ENCODE measurements at places on chromosomes 3 and 15.

DNA sequence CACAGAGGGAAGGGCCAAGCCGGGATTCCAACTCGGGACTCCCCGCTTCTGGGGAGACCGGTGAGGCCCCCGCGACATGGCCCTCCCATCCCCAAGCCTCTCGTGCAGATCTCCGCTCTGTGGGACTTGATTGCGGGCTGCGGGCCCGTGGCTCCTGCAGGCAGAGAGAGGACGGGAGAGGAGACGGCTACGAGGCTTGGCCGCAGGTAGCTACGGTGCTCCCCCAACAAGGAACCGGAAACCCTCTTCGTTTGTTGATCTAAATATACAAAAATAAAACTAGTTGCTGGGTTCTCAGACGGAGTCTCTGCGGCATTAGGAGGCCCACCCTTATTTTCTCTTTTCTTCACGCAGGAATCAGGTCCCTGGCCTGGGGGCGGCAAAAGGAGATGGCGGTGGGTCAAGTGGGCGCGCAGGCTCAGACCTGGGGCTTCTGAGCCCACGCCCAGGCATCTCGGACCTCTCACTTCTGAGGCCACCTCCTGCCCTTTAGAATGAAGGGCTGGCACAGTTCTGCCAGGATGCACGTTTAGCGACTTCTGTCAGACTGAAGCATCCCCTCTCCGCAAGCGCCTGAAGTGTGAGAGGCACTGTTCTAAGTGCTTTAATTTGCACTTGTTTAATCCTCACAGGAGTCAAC is 10.9 kb downstream of the GNB5 start:
- peak; percentile 30 for ATAC-seq

DNA sequence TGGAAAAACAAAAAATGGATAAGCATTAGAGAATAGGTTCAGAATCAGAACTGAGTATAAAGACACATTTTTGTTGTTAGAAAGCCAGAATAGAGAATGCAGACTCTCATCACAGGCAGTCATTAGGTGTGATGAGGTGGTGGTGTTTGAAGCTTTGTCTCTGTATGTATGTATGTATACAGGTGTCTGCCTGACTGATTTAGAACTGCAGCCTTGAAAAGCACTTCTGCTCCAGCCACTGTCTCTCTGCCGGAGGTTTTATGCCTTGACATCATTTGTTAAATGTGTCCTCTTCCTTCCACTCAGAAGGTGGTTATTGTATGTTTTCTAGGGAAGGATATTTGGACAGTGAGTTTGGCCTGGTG is 80.7 kb upstream of the ZBED2 start:
- ATAC-seq: no peak

- peak; percentile 90 for ATAC-seq
Measured at GRCh38 chr15:70892002-70892911, at the start of the genes LRRC49 and THAP10. Gene LRRC49, plus strand, starts transcription at chr15:70892826. Its CDS starts 69 bp downstream, at chr15:70892895. Gene THAP10, minus strand, starts transcription at chr15:70892433. Its CDS starts 161 bp downstream, at chr15:70892272.

DNA sequence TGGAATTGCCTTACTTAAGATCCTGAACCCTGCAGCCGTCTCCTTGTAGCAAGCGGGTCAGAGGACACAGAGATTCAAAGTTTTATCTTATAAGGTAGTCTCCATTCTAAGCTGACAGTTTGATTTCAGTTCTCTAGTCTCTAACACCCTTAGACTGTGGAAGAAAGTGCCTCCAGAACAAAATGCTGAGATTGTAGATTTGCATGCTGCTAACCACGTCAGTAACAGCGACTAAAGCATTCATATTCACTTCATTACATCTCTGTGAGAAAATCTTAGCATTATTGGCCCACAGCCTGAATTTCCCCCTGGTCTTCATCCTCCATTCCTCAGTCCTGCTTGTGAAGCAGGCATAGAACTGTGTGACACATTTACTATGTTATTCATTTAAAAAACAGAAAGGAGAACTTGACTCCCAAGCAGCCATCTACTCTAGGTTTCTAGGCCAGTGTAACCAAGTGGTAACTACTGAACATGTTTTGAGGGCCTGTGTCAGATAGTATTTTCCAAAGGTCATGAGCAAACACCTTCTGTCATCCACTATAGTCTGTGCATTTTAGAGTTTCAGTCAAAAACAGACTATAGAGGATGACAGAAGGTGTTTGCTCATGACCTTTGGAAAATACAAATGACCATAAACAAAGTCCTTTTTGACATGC is 27.4 kb downstream of the ARIH2 start:
- no peak for ATAC-seq

- peak; percentile 66 for ATAC-seq
Measured at GRCh38 chr3:19891740-19892139, 42.3 kb downstream of the EFHB start.

DNA sequence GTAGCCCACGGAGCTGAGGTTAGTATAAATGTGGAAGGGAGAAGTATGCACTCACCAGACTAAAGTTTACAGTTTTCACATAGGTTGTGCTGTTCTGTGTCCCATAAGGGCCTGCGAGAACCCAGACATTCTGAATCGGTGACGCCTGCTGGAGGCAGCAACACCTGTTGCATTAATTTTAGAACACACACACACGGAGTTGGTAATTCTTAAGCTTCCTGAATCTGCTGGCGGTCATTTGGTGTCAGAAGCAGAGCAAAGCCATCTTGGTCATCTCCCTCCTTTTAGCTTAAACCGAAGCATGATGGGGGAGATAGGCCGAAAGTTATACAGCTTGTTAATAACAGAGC is 41.1 kb upstream of the AP3B2 start:
- peak; percentile 49 for ATAC-seq

- ATAC-seq: no peak
Measured at GRCh38 chr15:61752001-61752400, 308.2 kb downstream of the VPS13C start.

DNA sequence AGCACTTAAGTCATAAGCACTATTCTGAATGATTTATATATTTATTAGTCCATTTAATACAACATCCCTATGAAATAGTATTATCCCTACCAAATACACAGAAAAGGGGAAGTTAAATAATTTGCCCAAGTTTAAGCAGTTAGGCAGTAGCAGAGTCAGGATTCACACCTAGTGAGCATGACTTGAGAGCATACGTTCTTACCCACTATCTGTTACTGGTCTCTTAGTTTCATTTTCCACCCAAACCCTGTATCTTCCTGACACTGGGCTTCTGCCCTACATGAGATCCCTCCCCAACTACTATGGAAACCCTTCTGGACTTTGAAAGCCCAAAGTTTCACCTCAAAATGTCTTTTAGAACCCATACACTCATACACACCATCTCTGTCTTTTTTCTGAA is 4.4 kb upstream of the ATOSA start:
- ATAC-seq: no peak

DNA sequence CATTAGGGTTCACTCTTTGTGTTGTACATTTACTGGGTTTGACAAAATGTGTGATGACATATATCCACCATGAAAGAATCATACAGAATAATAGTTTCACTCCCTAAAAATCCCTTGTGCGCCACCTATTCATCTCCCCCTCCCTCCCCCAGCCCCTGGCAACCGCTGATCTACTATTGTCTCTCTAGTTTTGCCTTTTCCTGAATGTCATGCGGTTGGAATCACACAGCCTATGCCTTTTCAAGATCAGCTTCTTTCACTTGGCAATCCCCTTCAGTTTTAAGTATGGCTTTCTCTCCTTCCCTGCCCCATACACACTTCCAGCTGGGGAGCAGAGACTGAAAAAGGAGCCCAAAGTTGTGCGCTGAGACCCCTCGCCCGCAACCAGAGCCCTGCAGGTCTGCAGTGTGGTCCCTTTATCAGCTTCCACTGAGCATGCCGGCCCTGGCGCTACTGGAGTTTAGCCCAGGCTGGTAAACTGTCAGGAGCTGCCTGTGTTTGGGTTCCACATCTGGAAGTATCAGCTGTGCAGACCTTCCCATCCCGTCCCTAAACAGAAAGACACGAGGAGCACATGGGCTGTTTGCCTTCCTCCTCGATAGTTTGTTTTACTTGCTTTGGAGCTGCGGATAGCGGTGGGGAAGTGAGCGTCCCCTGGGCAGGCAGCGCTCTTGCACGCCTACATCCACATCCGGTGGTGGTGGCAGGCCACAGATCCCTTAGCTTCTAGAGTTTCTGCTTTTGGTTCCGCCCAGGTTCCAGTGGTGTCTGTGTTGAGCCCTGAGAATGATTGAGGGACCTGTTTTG is 12.3 kb downstream of the BOC start:
- no peak for ATAC-seq

DNA sequence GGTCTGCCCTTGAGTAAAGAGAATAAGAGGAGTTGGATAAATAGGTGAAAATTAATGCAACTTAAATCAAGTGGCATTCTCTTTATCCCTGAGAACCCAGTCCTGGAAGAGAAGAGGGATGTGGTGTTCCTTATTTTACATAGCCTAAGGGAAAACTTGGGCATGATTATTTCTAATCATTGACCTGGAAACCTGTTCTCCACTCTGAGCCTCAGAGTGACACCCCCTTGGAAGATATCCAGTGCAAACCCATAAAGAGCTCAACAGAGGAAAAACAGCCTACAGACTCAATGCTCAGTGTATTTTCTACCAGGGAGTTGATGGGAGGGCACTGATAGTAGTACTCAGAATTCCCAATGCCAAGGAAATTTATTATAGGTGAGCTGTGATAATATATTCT is 22.0 kb downstream of the SLC15A2 start:
- no peak for ATAC-seq

DNA sequence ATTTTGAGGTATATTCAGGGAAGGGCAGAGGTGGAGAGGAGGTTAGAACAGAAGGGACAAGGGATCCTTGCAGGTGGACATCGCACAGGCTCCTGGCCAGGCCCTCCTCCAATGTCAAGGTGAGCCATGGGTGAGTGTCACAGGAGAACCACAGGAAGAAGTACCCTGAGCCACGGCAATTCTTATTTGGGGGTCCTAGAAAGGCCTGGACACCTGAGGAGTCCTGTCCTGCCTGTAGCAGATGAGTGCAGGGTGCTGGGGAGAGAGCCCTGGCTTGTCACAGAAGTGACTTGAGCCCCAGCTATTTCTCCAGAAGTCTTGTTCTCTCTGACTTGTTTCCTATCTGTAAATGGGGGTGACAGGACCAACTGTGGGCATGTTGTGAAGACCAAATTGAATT is 4.3 kb downstream of the SLC6A20 start:
- no peak for ATAC-seq

DNA sequence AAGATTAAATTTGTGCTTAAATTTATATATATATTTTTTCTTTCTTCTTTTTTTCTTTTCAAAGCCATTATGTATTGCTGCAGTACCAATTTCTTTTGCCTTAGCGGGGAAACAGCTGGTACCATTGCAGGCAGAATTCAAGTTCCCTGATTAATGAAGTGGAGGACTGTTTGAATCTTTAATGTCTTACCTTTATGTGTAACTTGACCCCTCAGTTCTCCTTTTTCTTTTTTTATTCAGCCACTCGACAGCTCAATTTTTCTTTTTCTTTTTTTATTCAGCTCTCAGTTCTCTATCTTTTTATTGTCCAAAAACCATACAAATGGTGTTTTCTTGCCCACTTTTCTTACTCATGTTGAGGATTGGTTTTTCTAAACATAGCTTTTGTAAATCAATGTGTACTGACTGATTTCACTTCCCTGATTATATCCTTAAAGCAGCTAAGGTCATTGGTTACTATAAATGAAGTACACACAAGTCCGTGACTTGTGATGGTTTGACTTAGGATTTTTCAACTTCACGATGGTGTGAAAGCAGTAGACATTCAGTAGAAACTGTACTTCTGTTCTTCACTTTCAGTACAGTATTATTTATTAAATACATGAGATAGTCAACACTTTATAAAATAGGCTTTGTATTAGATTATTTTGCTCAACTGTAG is 22.8 kb downstream of the ATP2C1 start:
- no peak for ATAC-seq

- ATAC-seq: peak; percentile 73
Measured at GRCh38 chr3:46297658-46298423, 55.6 kb downstream of the CCR3 start.

DNA sequence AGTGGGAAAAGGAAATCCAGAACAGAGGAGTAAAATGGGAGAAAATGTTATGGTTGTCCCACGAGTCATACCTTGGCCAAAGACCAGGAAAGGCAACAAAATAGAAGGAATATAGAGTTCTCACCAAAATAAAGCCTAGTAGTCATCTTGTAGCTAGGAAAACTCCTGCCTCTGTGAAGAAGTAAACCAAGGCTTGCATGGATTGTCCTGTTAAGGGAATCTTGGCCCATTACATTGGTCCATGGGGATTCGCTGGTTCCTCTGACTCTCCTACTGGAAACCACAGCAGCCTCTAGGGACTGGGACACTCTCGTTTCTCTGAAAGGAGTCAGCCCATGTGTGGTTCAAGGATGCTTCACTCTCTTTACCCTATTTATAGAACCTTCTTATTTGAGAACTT is 62.9 kb upstream of the FNDC3B start:
- ATAC-seq: no peak

GRCh38 chr15:58228718-58229117 is 90.5 kb downstream of the AQP9 start:
- no peak for ATAC-seq

DNA sequence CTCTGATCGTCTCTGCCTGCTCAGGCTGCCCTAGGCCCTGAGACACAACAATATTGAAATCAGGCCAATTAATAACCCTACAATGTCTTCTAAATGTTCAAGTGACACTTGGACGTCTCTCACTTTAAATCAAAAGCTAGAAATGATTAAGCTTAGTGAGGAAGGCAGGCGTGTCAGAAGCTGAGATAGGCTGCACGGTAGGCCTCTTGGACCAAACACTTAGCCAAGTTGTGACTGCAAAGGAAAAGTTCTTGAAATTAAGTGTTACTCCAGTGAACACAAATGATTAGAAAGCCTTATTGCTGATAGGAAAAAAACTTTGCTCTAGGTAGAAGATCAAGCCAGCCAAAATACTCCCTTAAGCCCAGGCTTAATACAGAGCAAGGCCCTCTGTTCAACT is 2.2 kb downstream of the HPS3 start:
- ATAC-seq: no peak

Measured in esophagus mucosa (tissue), 1 donor.